ENCODE measurements at places on chromosomes 7 and 10.

DNA sequence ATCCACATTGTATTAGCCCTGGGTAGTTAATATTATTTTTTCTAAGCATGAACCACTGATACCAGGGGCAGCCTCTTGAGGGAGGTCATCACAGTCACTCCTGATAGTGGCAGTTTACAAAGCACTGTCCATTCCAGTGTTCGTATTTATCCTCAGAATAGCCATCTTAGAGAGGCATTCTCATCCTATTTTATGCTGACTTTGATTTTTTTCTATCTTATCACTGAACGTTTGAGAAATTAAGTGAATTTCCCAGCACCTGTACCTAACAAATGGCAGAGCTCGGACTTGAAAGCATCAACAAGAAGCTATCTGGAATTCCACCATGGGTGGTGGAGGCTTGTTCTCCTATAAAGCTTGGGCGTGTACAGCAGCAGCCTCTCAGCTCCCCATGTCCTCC, 26.1 kb upstream of the MGAM2 start:
- no peak for DNase-seq

- DNase-seq = no peak
Measured at GRCh38 chr10:110094786-110095185, 87.0 kb downstream of the ADD3 start.

GRCh38 chr10:48946332-48946731, 6.7 kb upstream of the LRRC18 start:
- DNase-seq = no peak

DNA sequence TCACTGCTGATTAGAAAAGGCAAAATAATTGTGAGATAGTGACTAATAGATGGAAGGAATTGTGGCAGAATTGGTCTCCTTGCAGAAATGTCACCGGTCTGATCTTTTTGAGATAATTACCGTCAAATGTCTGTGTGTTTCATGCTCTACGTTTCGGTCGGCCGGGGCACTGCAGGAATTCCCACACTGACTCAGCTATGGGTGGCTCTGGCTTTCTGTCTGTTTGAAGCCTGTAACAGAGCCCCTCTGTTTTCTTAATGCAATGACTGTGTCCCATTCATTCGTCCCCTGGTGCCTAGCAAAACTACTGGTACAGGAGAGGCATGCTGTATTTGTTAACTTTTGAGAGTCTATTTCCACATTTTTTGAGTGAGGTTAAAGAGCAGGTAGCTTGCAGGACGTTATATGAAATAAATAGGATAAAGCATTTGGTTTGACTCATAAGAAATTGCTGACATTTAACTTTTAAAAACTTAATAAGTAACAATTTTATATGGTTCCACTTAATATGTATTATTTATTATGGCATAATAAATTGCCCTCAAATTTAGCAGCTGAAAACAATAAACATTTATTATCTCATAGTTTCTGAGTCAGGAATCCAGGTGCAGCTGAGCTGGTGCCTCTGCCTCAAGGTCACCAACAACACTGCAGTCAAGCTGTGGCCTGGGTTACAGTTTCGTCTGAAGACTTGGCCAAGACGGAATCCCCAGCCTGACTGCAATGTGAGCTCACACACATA, 53.3 kb upstream of the CTBP2 start:
- DNase-seq = no peak

- DNase-seq = no peak
Measured at GRCh38 chr10:63665670-63666134, 144.5 kb downstream of the REEP3 start.

DNA sequence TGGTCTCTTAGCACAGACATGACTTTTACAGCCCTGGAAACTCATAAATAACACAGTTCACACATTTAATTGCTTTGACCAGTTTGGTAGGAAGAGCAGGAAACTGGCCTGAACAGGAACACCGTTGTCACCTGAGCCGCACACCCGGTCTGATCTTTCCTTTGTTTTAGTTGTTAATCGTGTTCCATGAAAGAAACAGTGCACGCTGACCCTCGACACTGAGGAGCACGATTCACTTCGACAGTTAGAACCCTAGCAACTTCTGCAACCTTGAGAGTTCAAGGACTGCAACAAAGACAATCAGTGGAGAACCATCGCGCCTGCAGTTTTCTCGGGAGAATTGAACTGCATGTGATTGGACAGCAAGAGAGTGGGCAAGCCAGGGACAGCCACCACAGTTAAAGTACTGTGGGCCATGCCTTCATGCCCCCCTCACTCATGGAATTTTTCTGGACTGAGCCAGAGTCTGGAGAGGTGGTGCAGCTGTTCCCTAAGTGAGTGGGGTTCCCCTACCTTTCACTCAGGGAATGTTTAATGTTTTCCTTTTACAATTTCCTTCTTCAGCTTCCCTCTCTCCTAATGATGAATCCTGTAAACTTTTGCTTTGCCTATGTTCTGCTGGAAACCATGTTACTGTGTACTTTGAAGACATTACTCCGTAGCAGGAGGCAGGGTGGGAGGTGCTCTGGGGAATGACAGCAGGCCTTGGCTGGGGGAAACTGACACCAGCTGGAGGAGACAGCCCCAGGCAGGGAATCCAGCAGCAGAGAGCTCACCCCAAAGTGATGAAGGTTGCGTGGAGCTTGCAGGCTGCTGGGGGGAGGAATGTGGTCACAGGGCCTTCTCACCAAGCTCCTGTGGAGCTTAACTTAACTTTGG, 198.7 kb downstream of the ZNF438 start:
- DNase-seq = no peak

DNA sequence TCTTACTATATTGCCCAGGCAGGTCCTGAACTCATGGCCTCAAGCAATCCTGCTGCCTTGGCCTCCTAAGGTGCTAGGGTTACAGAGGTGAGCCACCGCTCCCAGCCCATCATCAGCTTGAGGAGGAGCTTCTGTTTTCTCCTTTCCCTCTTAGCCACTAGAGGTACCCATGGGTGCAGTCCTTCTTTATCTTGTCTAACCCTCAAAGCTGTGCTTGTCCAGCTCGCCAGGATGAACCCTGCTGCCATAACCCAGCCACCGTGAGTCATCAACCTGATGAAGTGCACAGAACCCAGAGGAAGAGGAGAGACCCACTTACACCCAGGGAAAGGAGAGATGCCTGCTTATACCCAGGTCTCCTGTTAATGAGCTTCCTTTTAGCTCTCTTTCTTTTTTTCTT, 133.4 kb downstream of the CUL2 start:
- no peak for DNase-seq

DNA sequence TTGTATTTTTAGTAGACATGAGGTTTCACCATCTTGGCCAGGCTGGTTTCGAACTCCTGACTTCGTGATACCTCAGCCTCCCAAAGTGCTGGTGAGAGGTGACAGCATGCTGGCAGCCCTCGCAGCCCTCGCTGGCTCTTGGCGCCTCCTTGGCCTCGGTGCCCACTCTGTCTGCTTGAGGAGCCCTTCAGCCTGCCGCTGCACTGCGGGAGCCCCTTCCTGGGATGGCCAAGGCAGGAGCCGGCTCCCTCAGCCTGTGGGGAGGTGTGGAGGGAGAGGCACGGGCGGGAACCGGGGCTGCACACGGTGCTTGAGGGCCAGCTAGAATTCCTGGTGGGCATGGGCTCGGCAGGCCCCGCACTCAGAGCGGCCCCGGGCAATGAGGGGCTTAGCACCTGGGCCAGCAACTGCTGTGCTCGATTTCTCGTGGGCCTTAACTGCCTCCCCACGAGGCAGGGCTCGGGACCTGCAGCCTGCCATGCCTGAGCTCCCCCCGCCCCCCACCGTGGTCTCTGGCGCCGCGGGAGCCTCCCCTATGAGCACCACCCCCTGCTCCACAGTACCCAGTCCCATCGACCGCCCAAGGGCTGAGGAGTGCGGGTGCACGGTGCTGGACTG, 96.5 kb upstream of the RHOBTB1 start:
- no peak for DNase-seq

DNA sequence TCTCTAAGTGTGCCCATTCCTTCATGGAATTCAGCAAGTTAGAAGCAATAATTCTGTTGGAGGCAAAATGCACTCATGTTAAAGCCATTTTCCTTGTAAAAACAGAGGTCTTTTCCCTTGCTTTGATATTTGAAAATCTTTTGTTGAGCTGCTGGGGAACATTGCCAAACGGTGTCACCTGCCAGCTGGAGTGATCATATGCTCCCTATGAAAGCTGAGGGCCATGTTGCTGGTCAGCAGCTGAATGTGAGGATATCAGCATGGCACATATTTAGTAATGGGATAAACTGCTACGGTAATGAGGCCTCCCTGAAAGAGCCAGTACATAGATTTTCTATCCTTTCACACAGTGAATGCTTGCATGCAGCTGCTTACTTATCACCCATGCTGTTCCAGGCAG, 224.3 kb downstream of the THSD7A start:
- DNase-seq = no peak

- DNase-seq = no peak
Measured at GRCh38 chr10:69406816-69407580, 9.7 kb downstream of the TACR2 start.

- DNase-seq = no peak
Measured at GRCh38 chr10:28948046-28948445, 270.7 kb downstream of the BAMBI start.

DNA sequence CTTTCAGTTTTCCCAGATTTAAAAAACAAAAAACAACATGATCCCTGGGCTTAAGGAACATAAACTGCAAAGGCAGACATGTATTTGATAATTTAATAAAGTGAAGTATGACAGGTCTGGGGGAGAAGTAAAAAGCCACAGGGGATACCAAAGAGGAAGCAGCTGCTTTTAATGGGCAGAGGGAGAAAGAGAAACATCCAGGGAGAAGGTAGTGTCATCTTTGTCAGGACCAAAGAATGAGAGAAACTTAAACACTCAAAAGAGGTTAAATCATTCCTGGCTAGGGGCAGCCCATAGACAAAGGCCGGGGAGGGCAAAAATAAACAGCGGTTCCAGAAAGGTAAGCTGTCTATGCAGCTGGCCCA, 94.5 kb downstream of the GRB10 start:
- DNase-seq = no peak

GRCh38 chr7:111429781-111430180, 132.5 kb downstream of the IMMP2L start:
- DNase-seq = no peak

DNA sequence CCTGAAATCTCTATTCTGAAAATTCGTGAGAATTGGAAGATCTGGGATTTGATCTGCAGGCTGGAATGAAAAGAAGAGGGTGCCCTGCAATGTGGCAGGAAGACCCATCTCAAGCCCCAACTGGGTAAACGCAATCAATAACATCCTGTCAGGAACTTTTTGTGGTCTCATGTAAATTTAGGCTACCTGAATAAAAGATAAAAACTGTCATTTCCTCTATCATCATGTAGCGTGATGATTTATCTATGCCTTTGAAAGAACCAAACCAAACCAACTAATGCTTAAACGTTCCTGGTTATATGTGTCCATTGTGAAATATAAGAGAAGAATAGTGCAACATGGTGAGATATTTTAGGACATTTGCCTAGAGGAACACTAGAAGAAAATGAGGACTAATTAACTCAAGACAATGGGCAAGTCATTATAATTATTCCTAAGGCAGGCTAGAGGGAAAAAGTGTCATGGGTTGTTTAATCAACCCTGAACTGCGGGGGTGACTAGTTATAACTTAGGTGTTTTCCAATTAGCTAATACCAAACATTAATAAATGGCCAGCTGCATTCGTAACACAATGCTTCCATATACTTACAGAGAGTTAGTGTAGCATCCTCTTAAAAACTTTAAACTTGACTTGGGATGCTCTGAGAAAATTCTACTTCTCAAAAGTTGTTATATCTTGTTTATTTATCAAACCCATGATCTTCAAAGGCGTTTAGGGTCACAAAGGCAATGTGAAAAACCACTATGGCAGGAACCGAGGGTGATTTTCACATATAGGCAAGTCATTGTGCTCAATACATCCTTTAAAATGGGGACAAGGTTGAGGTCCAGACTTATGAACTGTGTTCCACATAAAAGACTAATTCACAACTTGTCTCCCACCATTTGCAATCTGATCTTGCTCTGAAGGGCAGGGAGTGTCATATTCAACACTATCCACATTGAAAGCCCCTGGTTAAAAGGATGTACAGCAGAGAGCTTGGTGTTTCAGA, 48.6 kb upstream of the ADO start:
- DNase-seq = no peak

DNA sequence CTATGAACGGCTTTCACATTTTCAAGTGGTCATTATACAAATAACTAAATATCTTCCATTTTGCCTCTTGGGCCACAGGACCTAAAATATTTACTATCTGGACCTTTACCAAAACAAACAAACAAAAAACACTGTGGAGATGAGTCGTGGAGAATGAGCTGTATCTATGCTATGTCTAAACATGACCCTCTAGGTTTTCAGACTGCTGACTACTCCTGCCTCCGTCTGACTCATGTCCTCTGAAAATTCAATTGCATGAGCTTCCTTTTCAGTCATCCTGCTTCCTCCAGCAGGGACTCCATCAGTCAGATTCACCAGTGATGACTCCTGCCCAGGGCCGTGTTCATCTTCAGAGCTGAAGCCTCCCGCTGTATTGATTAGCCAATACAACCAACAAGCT, 96.8 kb downstream of the COL28A1 start:
- no peak for DNase-seq

DNA sequence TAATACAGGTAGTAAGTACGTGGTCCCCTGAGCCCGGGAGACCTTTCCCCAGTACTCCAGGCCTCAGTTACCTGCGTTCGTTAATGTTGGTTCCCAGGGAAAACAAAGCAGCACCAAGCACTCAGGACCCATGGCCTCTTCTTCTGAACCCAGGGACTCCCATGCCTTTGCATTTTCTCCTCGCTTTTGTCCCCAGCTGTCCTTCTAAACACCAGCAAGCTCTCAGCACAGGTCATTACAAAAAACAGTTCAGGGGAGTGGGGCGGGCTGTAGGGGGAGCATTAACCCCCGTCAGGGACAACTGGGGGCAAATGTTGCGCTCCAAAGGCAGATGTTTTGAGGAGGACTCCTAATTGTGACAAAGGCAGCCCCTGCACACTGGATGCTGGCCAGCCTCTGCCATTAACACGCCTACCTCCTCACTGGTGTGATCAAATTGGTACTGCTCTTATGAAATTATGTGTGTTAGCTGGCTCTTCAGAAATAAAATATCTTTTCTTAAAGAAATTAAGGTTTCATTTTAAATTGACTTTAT, 80.5 kb upstream of the LRGUK start:
- no peak for DNase-seq

GRCh38 chr7:143485500-143485899, 7.8 kb downstream of the TAS2R41 start:
- DNase-seq = no peak

- DNase-seq = no peak
Measured at GRCh38 chr7:33500703-33501701, 371.6 kb downstream of the BBS9 start.

- DNase-seq = no peak
Measured at GRCh38 chr10:24793648-24794379, 70.1 kb upstream of the ARHGAP21 start.

- no peak for DNase-seq
Measured at GRCh38 chr7:114575098-114575497, 160.5 kb downstream of the FOXP2 start.

DNA sequence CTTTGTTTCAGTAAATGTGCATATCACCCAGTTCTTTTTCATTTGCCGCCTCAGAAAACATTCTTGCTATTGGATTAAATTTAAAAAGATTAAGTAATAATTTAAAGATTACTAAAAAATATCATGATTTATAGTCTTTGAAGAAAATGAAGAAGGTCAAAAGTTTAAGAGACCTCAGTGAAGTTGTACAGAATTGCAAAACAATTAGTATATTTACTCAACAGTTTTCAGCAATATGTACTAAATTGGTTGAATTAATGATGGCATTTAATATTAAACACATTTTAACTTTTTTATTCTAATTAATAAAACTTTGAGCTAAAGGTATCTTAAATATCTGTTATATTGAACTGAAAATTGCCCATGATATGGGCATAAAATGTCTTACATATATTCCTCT, 49.9 kb upstream of the KLF6 start:
- DNase-seq = no peak

- peak; percentile 45 for DNase-seq
Measured at GRCh38 chr7:130063036-130063435, 7.3 kb upstream of the KLHDC10 start.

Measured in stimulated activated CD4-positive, alpha-beta T cell treated with anti-CD3 and anti-CD28 coated beads, TNF-alpha, amount 100 ng/mL, for 24 hours (primary cell).